Activated CD4-positive, alpha-beta T cell treated with anti-CD3 and anti-CD28 coated beads for 36 hours (primary cell): ENCODE measurements at places on chromosomes 7 and 10. TPM values are rescaled to one million over a fixed set of nuclear protein-coding genes. Genes with fewer than 3 reads are reported as not detected.

DNA sequence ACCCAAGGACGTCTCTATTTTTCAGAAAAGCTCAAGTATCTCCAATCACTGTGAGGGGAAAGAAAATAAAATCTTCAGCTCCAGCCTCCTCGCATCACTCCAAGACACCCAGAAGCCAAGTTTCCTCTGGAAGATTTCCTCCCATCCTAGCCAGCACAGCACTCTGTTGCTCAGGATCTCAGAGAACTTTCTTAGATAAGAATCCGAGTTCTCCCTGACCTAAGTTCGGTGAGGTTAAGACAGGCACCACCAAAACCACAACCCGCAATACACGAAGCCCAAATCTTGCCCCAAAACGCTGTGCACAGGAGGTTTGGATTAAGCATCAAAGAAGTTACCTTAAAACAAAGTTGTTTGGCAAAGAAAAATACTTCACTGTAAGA, 4.2 kb downstream of the FAM53B start:
- DNase-seq: no peak
- peaks cover 7% of the 10 kb centered on the region for H3K27me3 ChIP-seq
- H3K27ac ChIP-seq: peak overlapping the region; percentile 84
- peaks cover 6% of the 10 kb centered on the region for H3K36me3 ChIP-seq

COL1A2 gene
- 0.11 TPM for total RNA-seq

DNA sequence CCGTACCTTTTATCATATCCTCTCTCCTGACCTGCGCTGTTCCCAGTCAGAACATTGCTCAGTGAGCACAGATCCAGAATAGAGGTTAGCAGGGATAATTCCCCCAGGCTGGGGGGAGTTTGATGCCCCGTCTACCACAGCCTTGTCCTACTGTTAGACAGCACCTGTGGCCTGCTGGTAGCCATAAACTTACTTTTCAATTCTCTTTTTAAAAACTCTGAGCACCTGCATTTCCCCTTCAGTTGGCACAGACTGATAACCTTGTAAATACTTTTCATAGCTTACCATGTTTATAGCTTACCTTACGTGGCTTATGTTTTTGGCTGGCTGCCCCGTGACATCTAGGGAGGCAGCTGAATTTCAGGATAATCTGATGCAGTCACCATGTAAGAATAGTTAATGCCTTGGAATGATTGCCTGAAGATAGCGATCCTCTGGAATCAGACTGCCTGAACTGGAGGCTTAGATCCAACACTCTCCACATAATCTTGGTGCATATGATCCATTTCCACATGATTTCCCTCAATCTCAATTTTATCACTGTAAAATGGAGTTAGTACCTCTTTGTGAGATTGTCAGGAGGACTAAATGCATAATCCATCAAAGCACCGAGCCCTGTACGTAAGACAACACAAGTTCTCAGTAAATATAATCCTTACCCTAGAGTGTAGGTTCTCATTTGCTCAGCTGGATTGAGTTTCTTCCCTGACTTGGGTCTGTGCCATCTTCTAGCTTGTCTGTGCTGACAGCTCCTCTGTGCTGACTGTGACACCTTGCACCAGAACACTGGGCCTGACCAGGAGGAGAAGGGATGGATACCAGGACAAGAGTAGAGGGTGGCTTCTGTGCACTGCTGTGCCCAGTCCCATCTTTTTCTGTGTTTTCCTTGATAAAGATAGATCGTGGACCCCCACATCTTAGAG, 111.7 kb upstream of the GJD4 start:
- no peak overlapping the region for H3K4me3 ChIP-seq
- H3K27ac ChIP-seq: no peak overlapping the region
- no peak for DNase-seq

MRPS16 gene
- total RNA-seq: 138 TPM

DNA sequence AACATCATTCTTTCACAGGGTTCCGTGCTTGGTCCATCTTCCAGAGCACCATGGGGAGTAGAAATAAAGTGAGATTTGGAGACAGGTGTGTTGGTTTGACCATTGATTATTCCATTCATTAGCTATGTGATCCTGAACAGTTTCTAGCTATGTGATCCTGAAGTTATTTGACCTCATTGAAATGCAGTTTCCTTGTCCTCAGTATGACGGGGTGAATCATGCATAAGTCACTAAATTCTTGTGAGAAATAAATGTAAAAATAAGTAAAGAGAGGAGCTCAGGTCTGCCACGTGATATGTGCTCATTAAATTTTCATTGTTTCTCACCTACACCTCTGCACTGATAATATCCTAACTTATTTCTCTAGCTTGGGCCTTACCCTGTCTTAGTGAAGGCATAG, 34.1 kb upstream of the LHFPL3 start:
- no peak overlapping the region for H3K4me3 ChIP-seq
- H3K27ac ChIP-seq: no peak overlapping the region
- no peaks in the 10 kb centered on the region for H3K36me3 ChIP-seq
- DNase-seq: no peak
- H3K4me1 ChIP-seq: peaks cover 9% of the 10 kb centered on the region

DNA sequence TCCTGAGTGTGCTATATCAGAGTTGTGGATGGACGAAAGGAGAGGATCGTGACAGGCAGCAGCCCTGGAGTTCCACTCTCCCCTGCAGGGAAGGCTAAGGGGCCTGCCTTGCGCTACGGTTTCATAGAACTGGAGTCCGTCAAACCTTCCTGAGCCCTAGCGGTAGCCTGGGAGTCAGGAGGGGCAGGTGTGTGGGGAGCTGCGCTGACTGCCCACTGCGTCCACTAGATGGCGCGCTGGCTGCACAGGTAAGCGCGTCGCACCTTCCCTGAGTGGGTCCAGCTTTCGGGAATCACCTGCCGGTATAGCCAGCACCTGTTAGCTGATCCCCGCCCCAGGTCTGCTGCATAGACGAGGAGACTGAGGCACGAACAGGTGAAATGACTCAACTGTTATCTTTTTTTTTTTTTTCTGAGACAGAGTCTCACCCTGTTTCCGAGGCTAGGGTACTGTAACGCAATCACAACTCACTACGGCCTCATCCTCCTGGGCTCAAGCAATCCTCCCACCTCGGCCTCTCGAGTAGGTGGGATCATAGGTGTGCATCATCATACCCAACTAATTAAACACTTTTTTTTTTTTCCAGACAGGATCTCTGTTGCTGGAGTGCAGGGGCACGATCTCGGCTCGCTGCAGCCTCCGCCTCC, 20.2 kb upstream of the BAIAP2L1 start:
- peak; percentile 80 for DNase-seq
- peaks cover 8% of the 10 kb centered on the region for H3K27me3 ChIP-seq
- H3K4me1 ChIP-seq: no peaks in the 10 kb centered on the region
- H3K36me3 ChIP-seq: no peaks in the 10 kb centered on the region

LLCFC1 gene
- not detected for total RNA-seq

GRCh38 chr7:122100021-122100420, 44.0 kb downstream of the AASS start:
- no peaks in the 10 kb centered on the region for H3K27me3 ChIP-seq
- no peak overlapping the region for H3K4me3 ChIP-seq
- H3K4me1 ChIP-seq: no peaks in the 10 kb centered on the region
- no peak overlapping the region for H3K27ac ChIP-seq

DNA sequence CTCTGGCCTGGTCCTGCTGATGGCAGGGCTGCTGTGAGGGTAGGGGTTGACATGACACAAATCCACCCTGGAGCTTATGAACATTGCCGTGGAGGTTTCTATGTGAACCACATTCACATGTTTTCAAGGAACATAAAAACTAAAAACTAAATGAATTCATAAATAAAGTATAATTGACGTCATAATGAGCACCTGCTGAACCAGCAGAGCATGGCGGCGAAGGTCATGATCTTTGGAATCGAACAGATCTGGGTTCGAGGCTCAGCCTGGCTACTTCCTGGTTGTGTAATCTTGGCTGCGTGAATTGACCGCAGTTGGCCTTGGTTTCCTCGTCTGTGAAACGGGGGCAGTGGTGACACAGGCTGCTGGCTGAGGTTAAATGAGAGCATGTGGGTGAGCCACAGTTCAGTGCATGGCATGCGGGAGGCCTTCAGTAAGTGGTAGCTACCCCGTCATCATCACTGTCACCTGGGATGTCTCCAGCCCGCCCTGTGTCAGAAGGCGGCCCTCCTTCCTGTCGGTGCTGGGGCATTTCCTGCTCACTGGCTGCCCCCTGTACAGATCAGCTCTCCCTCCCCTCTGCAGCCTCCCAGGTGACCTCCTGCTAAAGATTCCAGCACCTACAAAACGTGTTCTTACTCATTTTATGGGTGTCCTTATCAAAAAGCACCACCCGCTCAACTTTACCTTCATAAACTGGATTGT, 190.3 kb upstream of the SHH start:
- H3K27ac ChIP-seq: no peak overlapping the region
- no peak overlapping the region for H3K4me3 ChIP-seq
- H3K27me3 ChIP-seq: peaks cover 22% of the 10 kb centered on the region
- peaks cover 18% of the 10 kb centered on the region for H3K4me1 ChIP-seq
- DNase-seq: no peak

AFAP1L2 gene
- 2.0 TPM for total RNA-seq

GRCh38 chr10:30897048-30897447, 134.6 kb downstream of the ZNF438 start:
- no peak for DNase-seq
- H3K4me3 ChIP-seq: no peak overlapping the region
- H3K4me1 ChIP-seq: peaks cover 9% of the 10 kb centered on the region
- H3K27ac ChIP-seq: peak overlapping the region; percentile 35
- H3K27me3 ChIP-seq: no peaks in the 10 kb centered on the region

PDIA4 gene
- total RNA-seq: 88.3 TPM

- H3K4me1 ChIP-seq: peaks cover 73% of the 10 kb centered on the region
- peak overlapping the region; percentile 80 for H3K27ac ChIP-seq
- peaks cover 14% of the 10 kb centered on the region for H3K36me3 ChIP-seq
- H3K27me3 ChIP-seq: no peaks in the 10 kb centered on the region
- peak overlapping the region; percentile 79 for H3K4me3 ChIP-seq
Measured at GRCh38 chr10:35336921-35337823, 863 bp downstream of the CCNY start.

- peaks cover 80% of the 10 kb centered on the region for H3K4me1 ChIP-seq
- H3K4me3 ChIP-seq: peak overlapping the region; percentile 82
- no peaks in the 10 kb centered on the region for H3K27me3 ChIP-seq
- no peak for DNase-seq
- peak overlapping the region; percentile 80 for H3K27ac ChIP-seq
- H3K36me3 ChIP-seq: peaks cover 3% of the 10 kb centered on the region
Measured at GRCh38 chr7:111093496-111093895, 2.6 kb downstream of the LRRN3 start.

DNA sequence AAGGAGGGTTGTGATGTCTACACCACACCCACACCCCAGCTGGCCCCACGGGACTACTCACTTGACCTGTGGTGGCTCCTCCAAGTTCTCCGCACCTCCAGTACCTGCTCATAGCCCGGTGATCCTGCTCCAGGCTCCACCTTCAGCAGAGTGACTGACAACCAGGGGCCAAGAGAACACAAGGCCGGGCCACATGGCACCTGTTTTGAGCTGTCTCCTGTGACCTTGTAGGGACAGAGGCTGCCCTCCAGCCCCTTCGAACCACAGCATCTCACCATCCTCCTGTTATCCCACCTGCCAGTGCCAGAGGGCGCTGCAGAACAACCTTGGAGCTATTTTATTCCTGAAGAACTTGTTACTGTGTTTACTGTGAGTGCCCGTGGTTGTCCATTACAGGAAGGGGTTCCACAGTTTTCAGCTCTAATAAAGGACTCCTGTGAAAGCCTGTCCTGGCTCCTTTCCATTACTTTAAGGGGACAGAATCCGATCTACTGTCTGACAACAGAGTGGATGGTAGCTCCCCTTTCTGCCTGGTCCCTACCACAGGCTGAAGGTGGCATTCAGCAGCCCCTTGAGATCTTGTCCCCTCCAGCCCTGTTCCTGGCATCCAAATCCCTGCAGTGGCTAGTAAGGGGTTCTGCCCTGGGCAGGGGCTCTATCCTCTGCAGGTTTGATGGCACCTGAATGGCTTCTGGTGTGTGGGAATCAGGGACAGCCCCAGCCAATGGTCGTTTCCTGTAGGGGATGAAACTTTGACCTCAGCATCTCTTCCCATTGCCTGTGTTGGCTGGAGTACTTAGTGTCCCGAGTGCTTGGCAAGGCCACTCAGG, 50.8 kb downstream of the C10orf120 start:
- no peaks in the 10 kb centered on the region for H3K4me1 ChIP-seq
- no peaks in the 10 kb centered on the region for H3K36me3 ChIP-seq
- peaks cover 29% of the 10 kb centered on the region for H3K27me3 ChIP-seq
- no peak overlapping the region for H3K27ac ChIP-seq
- H3K4me3 ChIP-seq: no peak overlapping the region

DNA sequence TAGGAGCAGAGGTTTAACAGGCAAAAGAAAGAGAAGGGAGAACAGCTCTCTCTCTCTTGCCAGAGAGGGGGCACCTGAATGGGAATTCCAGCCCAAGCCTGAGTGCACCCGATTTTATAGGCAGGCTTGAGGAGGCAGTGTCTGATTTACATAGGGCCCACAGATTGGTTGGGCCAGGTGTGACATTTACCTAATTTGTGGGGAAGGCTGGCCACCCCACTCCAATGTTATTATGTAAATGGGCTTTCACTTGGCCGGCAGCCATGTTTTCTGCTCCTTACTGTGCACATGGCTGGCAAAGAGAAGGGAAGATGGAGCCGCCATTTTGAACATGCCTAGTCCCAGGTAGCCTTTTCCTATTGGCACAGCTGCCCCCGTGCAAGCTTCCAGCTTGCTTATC, 735.5 kb upstream of the AUTS2 start:
- no peak for DNase-seq
- no peaks in the 10 kb centered on the region for H3K4me1 ChIP-seq
- no peaks in the 10 kb centered on the region for H3K36me3 ChIP-seq
- no peaks in the 10 kb centered on the region for H3K27me3 ChIP-seq
- no peak overlapping the region for H3K4me3 ChIP-seq

DNA sequence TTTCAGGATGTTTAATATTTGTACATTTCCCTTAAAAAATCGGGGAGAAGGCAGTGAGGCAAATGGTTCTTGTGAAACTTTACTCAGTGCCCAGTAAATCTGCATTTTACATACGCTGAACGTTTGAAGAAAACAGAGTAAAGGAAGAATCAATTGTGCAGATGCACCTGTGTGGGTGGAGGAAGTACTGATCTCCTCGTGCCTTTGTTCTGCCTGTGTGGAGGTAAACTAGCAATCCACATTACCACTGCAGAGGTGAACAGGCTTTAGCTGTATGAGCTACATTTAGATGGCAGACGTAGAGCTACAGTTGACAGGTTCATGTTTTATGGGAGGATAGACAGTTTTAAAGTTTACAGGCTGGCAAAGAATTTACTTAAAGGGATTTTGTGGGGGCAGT, 62.7 kb upstream of the VIPR2 start:
- H3K27ac ChIP-seq: no peak overlapping the region
- H3K27me3 ChIP-seq: no peaks in the 10 kb centered on the region
- peaks cover 5% of the 10 kb centered on the region for H3K4me1 ChIP-seq
- no peaks in the 10 kb centered on the region for H3K36me3 ChIP-seq

DNA sequence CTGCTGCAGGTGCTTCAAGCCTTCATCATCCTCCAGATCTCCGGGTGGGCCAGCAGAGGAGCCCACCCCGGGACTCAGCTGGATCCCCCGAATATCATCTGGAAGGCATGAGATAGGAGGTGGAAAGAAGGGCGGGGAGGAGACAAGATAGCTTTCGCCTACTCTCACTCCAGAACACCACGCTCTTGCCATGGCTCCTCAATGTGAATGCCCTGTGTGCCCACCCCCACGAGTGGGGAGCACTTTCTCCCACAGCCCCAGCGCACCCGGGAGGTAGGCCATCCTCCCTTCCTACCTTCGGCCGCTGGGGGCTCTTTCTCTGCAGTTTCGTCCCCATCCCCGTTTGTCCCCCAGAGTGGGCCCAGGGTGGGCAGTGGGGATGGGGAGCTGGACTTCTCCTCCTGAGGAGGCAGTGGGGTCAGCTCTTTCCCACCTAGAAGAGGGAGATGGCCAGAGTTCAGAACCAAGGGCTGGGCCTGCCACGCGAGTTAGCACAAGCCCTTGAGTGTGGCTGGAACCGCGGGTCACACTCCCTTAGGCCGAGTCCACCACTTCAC, 8.9 kb downstream of the GIGYF1 start:
- H3K27me3 ChIP-seq: no peaks in the 10 kb centered on the region
- peaks cover 28% of the 10 kb centered on the region for H3K4me1 ChIP-seq
- peaks cover 14% of the 10 kb centered on the region for H3K36me3 ChIP-seq

FAM221A gene
- 5.3 TPM for total RNA-seq

CYP2E1 gene
- 0.25 TPM for total RNA-seq
